ENCODE measurements at places on chromosomes 6 and 20.

- DNase-seq: no peak
These were observed 26.4 kb upstream of the TMX4 start for GRCh38 chr20:8045946-8046345.

DNA sequence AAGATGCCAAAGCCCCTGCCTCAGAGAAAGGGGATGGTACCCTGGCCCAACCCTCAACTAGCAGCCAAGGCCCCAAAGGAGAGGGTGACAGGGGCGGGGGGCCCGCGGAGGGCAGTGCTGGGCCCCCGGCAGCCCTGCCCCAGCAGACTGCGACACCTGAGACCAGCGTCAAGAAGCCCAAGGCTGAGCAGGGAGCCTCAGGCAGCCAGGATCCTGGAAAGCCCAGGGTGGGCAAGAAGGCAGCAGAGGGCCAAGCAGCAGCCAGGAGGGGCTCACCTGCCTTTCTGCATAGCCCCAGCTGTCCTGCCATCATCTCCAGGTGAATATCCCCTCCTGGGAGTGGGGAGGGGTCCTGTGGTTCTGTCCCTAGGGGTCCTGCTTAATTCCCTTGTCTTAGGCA, 1.1 kb downstream of the MYLK2 start:
- no peak for DNase-seq

DNA sequence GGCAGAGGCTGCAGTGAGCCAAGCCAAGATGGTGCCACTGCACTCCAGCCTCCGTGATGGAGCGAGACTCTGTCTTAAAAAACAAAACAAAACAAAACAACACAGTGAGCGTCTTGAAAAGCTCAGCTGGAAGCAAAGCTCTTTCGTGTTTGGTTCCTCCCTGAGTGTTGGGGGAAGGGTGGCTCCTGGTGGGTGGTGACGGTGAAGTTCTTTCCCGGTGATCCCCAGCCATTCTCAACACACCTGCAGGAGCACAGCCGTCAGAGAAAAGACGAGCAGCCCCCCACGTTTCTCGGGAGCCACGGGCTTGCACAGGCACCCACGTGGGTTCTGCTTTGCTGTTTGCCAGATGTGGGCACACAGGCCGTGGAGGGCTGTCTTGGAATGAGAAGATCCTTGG, 3.2 kb downstream of the BHLHE23 start:
- DNase-seq: no peak

DNA sequence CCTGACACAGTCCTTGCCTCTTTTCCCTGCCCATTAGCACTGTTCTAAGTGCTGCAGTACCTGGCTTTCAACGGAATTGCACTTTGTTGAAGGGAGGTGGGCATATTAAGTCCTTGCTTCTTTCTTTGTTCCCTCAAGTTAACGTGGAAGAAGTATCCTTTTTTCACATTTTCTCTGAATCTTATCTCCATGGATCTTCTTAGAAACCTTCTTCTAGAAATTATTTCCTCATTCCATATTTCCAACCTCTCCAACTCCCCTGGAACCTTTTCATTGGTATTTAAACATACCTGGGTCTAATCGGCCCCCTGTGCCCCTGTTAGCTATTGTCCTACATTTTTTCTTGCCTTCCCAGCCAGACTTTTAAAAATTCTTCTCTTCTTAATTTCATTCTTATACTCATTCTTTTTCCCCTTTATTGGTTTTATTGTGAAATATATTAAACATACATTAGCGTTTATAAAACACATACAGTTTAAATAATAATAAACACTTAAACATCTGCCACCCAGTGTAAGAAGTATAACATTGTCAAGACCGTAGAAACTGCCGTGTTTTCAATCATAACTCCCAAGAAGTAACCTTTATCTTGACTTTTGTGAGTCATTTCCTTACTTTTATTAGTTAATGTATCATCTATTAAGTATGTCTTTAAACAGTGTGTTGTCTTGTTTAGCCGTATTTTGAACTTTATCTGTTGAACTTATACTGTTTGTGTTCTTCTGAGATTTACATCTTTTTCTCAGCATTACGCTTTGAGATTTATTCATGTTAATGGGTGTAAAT, 118.2 kb downstream of the CDKAL1 start:
- DNase-seq: no peak

DNA sequence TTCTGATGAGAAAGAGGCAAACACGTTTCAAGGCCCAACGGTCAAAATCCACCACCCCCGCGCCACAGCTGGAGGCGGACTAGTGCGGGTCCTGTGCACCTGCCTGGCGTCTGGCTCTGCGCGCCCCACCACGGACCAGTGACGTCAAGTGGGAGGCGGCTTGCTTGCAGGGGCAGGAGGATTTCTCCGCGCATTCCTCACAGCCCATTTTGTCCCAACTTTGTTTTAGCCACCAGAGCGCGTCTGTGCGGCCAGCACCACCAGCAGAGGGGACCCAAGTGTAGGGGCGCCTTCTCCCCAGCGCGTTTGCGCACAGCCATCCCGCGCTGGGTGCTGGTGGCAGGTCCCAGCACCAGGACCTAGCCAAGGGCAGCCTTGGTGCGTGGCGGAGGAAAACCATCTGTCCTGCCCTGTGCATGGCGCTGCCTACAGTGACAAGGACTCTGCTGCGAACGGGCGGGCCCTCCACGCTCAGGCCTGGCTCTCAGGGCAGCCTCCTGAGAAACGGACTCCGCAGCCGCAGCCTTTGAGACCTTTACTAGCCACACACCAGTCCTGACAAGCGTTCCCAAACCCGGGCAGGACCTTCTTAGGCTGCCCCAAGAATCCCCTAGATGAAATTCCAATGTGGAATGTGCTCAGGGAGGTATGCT, 194.8 kb upstream of the EXOC2 start:
- no peak for DNase-seq

- DNase-seq: no peak
These were observed 562 bp downstream of the MOCS1 start for GRCh38 chr6:39933669-39934130.

DNA sequence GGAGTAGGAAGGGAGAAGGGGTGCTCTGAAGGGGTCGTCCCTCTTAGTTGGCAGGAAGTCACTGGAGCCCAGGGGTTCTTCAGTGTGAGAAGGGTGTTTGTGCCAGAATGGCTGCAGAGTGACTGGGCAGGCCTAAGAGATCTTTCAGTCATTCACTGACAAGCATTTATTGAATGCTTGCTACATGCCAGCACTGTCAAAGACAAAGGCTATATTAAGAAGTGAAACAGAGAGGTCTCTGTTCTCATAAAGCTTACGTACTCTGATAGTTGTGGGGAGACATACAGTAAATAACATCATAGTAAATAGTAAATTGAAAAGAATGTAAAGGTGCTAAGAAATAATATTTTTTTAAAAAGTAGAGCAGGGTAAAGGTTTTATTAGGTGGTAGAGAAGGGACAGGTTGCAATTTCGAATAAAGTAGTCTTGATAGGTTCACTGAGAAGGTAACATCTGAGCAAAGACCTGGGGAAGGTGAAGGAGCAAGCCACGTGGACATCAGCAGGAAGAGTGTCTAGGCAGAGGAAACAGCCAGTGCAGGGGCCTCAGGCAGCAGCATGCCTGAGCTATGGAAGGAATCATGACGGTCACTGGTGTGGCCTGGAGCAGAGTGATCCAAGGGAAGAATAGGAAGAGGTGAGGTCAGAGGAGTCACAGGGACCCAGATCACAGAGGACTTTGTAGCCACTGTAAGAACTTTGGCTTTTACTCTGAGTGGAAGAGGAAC, 36.3 kb upstream of the RNF8 start:
- no peak for DNase-seq

- peak; percentile 48 for DNase-seq
These were observed 65.1 kb downstream of the CBFA2T2 start for GRCh38 chr20:33554914-33555420.

GRCh38 chr6:25196464-25196863, 82.7 kb upstream of the CARMIL1 start:
- no peak for DNase-seq

DNA sequence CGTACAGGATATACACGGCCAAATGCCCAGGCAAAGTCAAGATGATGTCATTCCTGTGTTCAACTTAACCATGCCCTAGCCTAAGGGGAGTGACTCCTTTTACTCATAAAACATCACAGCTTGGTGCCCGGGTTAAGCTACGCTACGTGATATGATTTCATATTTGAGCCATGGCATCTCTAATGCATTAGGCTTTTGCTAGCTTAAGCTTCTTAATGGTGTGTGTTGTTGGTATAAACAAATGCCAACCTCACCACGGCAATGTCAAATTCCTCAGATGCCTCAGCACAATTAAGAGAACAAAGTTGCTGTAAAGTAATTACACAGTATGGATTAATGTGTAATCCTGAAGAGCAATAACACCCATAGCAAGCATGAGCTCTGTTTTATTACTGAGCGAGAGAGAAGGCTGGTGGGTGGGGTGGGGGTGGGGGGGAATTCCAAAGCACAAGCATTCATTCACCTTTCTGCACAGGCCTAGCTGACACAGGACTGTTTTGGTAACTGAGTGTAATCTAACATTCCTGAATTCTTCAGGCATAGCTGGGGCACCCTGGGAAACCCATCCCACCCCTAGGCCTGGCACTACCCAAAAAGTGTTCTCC, 44.7 kb upstream of the CNKSR3 start:
- no peak for DNase-seq

- no peak for DNase-seq
These were observed 578 bp upstream of the PTGIS start for GRCh38 chr20:49568278-49569151.

GRCh38 chr6:167778497-167779128, 48.1 kb upstream of the AFDN start:
- no peak for DNase-seq

GRCh38 chr20:12276011-12276673, 358.4 kb downstream of the BTBD3 start:
- no peak for DNase-seq

Measured in stimulated activated naive CD8-positive, alpha-beta T cell treated with anti-CD3 and anti-CD28 coated beads, Interleukin-15, amount 100 ng/mL, for 72 hours (primary cell).